ENCODE measurements at places on chromosomes 1 and 21. TPM values are rescaled to one million over a fixed set of nuclear protein-coding genes. Genes with fewer than 3 reads are reported as not detected.

The NPHS2 gene
- total RNA-seq, result not detected

The SPRR4 gene
- total RNA-seq, result not detected

The KCNJ15 gene
- total RNA-seq, result 7.8 TPM

The SPRR2G gene
- not detected for total RNA-seq

The AQP10 gene
- total RNA-seq, result not detected

The CRYBG2 gene
- total RNA-seq, result 0.27 TPM

The C4BPA gene
- total RNA-seq, result not detected

The UAP1 gene
- 246 TPM for total RNA-seq

Measured in HT1080 (cell line).